ENCODE measurements at places on chromosomes 12 and 14.

DNA sequence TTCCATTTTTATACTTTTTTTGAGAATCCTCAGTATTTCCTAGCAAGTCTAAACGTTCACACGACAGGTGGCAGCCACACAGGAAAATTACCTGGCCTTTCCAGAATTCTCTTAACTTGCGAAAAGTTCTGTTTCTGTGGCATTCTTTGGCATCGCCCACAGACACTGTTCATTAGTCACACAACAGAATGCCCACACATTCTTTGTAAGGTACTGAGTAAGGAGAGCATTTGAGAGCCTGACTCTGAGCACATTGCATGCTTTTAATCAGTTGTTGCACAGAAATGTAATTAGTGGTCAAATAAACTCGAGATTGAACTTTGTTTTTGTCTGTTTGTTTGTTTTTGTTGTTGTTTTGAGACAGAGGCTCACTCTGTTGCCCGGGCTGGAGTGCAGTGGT is 52.4 kb downstream of the LMNTD1 start:
- no peak for DNase-seq

DNA sequence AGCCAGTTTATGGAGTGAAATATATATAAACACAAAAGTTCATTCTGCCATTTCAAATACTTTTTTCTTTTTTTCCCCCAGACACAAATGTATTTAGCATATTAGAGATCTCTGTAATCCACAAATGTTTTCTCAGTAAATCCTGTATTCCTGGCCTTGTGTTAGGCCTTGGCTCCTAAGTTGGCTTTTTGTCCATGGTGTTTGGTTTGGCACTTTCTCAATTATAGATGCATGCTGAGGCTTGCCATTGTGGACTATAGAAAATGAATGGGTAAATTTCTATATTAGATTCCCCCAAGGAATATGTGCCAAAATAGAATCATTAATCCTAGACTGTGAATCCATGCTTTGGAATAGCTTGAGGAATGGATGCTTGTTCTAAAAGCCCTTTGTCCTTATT is 17.0 kb downstream of the RIC8B start:
- no peak for DNase-seq

- no peak for DNase-seq
Measured at GRCh38 chr12:116133149-116133548, 144.3 kb downstream of the MED13L start.

DNA sequence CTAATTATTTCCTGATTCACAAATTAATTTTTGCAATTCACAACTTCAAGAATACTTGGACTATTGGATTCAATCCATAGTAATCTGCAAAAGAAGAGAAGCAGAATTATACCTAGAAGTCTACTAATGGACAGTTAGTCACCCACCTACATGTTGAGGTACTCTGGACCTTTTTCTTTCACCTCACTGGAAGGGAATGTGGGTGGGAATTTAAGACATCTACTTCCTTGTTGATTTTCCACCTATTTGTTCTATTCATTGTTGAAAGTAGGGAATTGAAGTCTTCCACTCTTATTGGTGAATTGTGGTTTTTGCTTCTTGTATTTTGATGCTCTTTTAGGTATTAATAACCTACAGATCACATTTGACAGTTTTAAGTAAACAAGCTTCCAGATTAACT is 11.0 kb downstream of the RESF1 start:
- no peak for DNase-seq

- no peak for DNase-seq
Measured at GRCh38 chr14:85675957-85676356, 146.0 kb downstream of the FLRT2 start.

DNA sequence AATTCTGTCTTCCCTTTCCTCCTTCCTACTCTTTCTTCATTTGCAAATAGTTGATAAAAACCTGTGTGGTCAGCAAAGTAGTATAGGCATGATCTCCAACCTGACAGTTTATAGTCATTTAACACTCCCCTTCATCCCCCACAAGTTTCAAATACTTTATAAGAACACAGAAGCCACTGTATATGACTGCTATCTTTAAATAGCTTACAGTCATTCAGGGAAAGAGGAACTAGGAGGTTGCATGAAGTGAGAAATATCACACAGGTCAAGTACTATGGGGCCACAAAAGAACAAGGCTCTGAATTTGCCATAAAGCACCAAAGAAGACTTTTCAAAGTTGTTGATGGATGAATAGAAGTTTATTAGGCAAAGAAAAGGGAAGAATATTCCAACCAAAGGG is 431.3 kb downstream of the NPAS3 start:
- DNase-seq: no peak

GRCh38 chr14:57979376-57980048 is 113.6 kb upstream of the SLC35F4 start:
- DNase-seq: no peak

DNA sequence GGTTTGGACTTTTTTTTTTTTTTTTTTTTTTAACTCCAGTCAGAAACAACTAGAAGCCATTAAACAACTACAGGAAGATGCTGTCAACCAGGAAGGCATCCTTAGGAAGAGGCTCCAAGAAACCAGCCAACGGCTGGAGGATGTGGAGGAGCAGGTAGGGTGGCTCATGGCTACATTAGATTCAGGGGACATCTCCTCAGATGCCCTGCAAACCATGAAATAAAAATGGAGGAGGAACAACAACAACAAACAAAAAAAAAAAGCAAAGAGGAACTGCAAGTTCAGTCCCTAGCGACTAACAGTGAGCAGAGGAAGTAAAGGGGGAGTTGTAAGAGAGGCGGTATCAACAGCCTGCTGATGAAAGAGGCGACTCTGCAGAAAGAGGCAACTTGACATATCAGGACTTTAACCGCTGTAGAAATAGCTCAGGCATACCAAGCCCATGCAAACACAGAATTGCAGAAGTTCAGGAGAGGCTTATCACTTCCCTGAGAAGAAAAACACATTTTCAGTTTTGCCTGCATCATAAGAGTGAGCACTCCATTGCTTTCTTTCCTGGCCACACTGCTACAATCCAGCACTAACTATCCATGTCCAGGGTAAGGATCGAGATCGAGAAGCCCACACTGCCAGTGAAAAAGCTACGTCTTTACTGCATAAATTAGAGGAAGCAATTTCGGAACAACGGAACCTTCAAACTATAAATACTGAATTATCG is 103.5 kb upstream of the BCAT1 start:
- peak; percentile 34 for DNase-seq

GRCh38 chr12:46266382-46266791 is 2.5 kb downstream of the SLC38A1 start:
- DNase-seq: peak; percentile 36

Data from activated naive CD4-positive, alpha-beta T cell treated with Interleukin-2 at 50 U/mL for 16 hours (primary cell).